ENCODE measurements at places on chromosomes 6 and 20.

GRCh38 chr6:51350308-51350904 lies 531.7 kb downstream of the TFAP2B start:
- no peak for DNase-seq

DNA sequence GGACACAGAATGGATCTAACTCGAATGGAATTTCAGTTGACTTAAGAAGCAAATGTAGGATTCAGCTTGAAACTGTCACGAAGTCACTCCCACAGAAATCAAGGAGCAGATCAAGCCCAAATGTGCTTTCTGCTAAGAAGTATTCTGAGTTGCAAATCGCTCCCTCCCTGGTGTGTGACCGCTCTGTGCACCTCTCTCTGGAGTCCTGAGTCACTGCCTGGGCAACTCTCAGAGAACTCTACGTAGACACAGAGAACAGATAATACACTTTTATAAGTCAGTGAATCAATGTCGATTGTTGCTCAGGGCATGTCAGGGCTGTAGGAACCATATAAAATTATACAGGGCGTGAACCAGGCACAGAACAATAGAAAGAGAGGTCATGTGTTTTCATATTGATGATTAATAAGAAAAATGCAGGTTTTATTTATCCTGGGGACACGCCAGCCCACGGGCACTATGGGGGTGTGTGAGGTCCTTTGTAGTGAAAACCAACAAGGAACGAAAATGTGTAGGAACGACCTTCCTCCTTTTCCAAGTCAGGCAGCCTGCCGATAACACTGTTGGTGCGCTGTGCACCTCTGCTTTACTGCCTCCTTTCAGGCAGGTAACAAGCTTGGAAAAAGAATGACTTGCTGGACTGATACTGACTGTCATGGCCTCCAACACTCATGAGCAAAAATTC lies 248.1 kb upstream of the FOXQ1 start:
- DNase-seq: no peak

DNA sequence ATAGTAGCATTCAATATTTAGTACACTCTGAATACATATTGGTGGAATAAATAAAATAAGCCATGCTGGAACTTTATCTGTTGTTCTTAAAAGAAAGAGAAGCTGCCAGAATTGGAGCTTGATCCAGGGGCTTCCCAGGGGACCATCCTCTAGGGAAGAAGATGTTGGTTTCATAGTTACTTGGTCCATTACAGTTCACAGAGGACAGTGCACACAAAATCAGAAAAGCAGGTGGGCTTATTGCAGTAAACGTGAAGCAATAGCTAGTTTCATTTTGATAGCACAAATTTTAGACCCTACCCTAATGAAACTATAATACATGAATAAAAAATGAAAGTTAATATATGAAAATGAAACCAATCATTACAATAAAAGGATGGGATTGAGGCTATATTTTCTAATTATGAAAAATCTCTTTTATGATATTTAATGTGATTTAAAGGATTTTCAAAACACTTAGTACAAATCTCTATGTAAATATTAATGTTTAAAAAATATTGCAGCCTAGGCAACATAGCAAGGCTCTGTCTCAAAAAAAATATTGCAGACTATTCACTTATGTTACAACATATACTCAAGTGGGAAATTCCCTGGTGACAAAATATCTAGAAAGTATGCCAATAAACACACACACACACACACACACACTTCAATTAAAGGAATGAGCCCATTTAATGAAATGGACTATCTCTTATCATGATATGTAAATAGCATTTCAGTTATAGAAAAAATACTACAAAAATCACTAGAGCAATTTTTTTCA lies 227.0 kb upstream of the MARCKS start:
- DNase-seq: no peak

DNA sequence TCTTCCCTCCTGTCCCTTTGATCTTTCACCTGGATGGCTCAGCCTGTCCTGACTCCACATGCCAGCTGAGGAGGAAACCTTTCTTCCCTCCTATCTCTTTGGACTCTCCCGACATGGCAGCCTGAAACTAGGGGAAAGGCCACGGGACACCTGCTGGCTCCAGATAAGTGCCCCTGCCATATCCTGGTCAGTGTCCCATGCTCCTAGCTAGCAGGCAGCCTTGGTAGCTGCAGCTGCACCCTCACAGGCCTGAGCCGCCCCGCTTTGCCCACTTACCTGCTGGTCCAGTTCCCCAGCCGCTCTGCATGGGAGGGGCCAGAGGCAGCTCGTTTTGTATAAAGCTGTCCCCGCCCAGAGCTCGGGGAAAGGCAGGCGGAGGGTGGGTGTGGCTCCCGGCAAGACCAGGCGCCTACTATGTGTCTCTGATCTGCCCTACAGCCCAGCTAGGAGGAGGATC lies 7.4 kb upstream of the SLC52A3 start:
- DNase-seq: no peak

- no peak for DNase-seq
These were observed 146.8 kb downstream of the RPS12 start for GRCh38 chr6:132961122-132961521.

GRCh38 chr6:159169193-159169555 lies at the start of gene FNDC1:
FNDC1 (plus strand) TSS chr6:159169400; CDS start chr6:159169597, 197 bp downstream.
- no peak for DNase-seq

DNA sequence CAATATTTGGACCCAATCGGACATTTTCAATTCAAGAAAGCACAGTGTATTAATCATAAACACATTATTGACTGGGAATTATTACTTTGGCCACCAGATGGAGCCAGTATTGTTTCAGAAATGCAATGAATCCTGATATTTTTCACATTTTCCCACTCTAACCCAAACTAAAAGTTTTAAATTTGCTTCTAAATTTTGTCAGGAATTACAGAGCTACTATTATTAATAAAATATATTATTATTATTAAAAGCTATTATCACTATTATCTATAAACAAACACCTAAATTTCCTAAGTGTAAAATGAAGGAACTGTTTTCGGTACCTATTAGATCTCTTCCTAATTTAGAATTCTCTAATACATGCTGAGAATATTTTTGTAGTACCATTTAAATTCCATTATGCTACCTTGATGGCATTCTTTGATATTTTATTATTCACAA lies 245.3 kb downstream of the OGFRL1 start:
- no peak for DNase-seq

GRCh38 chr6:67640484-67640883 lies 994.6 kb upstream of the ADGRB3 start:
- DNase-seq: no peak

DNA sequence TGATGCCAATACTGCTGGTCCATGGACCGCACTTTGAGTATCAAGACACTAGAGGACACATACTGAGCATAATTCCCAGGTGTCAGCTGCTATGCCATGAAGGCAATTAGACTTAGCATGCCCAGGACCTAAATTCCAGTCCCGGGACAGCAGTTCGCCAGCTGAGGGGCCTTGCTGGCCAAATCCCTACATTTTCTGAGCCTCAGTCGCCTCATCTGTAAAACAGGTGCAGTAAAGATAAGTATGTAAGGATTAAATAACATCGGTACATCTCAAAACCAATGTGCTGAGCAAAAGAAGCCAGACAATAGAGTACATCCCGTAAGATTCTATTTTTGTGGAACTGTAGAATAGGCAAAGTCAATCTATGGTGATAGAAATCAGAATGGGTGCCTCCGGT lies 1.0 kb downstream of the BFSP1 start:
- no peak for DNase-seq

GRCh38 chr20:51541189-51542032 lies 1.1 kb downstream of the NFATC2 start:
- peak; percentile 61 for DNase-seq

DNA sequence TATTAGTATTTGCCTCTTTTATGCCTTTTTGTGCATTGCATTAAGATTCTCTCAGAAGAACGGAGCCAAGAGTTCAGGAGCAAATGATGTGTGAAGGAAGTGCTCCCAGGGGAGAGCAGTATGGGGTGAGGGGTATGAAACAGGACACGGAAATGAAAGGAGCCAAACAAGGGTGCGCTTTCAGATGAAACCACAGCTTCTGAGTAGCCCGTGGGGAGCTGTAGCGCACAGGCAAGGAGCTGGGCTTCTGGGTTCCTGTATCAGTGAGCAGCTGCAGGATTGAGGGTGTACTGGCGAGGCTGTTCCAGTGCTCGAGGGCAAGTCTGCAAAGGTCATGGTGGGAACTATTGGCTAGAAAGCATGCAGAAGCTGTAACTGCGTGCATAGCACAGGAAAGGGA lies 25.4 kb downstream of the ANKEF1 start:
- no peak for DNase-seq

DNA sequence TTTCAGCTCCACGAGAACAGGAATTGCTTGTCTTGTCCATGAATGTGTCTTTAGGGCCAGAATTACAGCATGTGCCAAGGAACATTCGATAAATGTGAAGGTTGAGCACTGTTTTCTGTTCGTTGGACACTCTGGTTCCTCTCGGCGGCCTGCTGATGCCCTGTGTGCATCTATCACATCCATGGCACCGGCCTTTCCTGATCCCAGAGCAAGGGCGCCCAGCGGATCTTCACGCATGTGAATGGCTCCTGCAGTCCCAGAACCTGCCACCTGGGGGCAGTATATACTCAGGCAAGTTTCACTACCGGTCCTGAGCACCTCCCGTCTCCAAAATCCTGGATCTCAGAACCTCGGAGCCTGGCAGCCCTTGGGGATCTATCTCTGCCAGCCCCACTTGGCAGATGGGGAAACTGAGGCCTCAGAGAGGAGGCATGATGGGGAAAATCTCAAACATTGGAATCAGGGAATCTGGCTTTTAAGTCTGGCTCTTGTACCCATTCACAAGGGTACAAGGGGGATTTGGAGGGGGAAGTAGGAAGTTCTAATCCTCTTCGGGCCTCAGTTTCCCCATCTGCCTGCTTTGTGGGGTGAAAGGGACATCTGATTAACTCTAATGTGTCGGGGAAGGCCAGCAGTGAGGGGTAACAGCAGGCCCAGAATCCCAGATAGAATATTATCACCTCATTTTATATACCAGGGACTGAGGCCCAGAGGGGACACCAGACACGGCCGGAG lies 4.3 kb upstream of the CEBPB start:
- peak; percentile 70 for DNase-seq

DNA sequence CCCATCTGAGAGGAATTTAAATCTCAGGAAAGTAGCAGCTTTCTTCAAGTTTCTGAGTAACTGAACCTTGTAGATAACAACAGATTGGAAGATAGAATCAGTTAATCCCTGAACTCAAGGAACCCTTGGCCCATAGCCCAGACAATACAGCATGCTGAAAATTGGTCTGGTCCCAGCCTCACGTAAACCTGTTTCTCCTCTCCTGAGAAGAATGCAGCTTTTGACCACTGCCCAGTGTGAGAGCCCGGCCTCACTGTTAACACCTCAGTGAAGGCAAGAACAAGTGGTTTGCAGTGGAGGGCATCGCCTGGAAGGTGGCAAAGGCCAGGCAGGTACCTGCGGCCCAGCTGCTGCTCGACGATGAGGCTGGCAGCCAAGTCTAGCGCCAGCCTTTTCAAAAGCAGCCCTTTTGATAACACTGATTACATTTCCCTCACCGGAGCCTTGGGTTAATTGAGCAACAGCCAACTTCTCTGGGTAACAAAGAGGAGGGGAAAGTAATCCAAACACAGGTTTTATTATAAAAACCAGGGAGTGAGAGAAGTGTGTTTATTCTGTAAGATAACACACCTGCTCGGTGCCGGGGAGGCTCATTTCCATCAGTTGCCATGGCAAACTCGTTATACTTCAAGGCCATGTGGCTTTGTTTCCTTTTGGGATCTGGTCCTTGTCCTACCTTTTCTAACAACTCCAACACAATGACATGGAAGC lies 54.0 kb downstream of the TRAF3IP2 start:
- no peak for DNase-seq

DNA sequence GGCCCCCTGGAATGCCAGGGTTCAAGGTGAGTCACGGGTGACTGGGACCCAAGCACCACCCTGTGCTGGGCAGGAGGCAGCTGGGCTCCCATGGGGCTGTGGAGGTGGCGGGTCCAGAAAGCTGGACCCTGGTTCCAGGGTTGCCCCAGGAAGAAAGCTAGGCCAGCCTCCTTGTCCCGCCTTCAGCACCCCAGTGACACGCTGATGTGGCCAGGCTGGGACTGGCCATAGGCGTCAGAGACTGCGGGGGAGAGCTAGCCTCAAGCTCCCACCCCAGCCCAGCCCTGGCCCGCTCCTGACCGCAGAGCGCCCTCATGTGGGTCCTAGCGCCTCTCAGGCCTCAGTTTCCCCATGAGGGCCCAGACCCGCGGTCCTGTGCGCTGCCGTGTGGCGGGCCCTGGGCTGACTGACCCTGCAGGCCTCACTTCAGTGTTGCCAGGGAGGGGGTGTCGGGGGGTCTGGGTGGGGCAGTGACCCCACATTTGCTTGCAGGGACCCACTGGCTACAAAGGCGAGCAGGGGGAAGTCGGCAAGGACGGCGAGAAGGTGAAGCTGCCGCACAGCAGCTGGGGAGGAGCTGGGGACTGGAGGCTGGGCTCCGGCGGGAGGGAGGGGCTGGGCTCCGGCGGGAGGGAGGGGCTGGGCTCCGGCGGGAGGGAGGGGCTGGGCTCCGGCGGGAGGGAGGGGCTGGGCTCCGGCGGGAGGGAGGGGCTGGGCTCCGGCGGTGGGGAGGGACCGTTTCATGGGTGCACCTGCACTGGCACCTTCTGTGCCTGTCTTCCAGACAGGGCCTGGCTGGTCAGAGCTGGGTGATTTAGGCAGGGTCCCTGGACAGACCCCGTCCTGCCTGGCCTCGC lies 7.9 kb downstream of the COL9A3 start:
- DNase-seq: peak; percentile 26

- no peak for DNase-seq
These were observed 91.8 kb upstream of the BACH2 start for GRCh38 chr6:90388395-90388794.

DNA sequence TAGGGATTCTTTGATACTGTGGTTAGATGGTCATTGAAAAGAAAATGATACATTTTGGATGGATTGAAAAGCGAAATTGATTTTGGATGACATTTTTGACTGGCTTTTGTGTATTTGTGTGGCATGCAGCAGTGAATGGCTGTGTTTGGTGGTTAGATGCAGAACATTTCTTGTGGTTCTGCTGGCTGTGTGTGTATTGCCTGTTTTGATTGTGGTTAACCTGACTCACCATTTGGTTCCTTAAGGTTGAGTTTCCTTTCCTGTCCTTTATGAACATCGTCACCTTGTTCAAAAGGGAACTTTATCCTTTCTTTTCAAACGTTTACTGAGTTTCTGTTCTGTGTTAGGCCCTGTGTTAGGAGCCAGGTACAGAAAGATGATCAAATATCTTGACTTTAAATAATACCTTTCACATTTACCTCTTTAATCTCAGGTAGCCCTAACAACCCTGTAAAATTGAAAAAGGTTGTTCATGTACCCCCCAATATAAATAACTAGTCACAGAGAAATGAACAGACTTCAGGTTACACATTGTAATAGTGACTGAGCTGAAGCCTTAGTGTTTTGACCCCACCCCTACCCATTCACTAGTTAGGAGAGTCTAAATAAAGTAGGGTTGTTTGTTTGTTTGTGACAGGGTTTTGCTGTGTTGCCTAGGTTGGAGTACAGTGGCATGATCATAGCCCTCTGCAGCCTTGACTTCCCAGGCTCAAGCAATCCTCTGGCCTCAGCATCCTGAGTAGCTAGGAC lies 23.8 kb downstream of the ANKS1A start:
- DNase-seq: no peak

GRCh38 chr6:88637761-88638545 lies 325.5 kb downstream of the RNGTT start:
- no peak for DNase-seq
